Lung (tissue), 17 donors: ENCODE measurements at places on chromosomes 13 and 19. TPM values are rescaled to one million over a fixed set of nuclear protein-coding genes. Genes with fewer than 3 reads are reported as not detected.

CTXN1 gene
- total RNA-seq, result 25.9 TPM

DNA sequence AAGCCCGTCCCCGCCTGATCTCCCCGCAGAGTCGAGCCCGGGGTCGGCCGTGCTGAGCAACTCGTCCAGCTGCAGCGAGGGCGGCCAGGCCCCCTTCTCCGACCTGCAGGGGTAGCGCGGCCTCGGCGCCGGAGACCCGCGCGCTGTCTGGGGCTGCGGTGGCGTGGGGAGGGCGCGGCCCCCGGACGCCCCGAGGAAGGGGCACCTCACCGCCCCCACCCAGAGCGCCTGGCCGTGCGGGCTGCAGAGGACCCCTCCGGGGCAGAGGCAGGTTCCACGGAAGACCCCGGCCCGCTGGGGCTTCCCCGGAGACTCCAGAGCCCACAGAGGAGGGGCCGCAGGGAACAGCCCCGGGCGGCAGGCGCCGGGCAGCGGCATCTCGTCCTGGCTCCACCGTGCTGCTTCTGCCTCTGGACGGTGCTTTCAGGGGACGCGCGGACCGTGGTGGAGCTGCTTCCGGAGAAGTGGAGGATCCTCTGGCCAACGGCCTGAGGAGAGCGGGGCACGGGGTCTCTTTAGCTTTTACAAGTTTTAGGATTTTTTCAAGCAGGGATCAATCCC lies 8.8 kb upstream of the F7 start:
- no peak overlapping the region for H3K4me3 ChIP-seq
- DNase-seq, result no peak
- no peaks in the 10 kb centered on the region for H3K36me3 ChIP-seq

DNA sequence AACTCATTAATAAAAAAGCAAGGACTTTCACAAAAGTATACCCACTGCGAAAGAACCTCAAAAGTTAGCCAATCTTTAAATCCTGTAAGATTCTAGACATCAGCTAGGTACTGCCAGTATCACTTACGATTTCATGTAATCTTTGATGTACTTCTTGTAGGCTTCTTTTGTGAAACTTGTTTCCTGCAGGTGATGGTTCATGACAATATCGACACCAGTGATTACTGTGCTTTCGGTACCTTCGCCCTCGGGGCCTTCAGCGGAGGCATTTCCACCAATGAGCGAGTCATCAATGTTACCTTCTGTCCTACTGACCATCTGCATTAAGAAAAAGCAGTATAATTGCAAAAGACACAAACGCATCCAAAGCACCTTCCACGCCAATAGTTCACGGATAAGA lies 1.1 kb downstream of the TPT1 start:
- peak overlapping the region; percentile 94 for H3K4me3 ChIP-seq
- H3K27me3 ChIP-seq, result no peaks in the 10 kb centered on the region
- H3K36me3 ChIP-seq, result peaks cover 39% of the 10 kb centered on the region
- no peak for DNase-seq

DNA sequence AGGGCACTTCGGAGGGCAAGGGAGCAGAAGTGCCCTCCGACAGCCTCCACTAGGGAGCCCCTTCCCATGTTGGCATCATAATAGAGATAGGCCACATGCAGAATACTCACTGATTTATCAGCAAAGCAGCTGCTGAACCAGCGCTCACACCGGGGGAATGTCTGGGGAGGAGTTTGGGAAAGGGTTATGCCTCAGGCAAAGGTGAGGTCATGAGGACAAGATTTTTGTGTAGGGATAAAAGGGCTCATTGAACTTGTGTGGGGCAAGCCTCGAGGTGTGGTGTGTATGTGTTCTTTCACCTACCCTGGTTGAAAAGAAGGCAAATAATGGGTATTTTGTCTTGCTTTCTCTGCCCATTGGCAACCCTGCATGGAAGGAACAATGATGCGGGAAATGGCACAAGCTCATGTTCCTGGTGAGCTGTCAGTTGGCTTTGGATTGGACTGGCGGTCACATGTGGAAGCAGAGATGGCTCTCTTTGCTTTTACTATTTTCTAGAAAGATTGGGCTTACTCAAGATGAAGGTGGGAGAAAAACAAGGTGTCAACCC lies 39.1 kb upstream of the SLC7A9 start:
- no peak overlapping the region for H3K27ac ChIP-seq
- H3K27me3 ChIP-seq, result no peaks in the 10 kb centered on the region
- peaks cover 26% of the 10 kb centered on the region for H3K36me3 ChIP-seq
- H3K4me1 ChIP-seq, result no peaks in the 10 kb centered on the region

DNA sequence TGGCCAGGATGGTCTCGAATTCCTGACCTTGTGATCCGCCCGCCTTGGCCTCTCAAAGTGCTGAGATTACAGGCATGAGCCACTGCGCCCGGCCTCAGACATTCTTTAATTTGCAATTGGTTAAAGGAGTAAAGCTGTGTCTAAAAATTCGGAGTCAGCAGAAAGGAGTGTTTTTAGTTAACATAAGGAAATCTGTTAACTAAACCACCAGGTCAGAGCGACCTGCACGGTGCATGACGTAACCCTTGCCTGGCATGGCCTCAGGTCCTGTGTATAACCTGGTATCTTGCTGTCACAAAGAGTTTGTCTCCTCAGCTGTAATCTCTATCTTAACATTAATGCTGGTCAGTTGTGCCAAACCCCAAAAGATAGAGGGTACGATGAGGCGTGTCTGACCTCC lies 9.5 kb upstream of the KLK12 start:
- no peak for DNase-seq
- no peaks in the 10 kb centered on the region for H3K4me1 ChIP-seq
- no peaks in the 10 kb centered on the region for H3K36me3 ChIP-seq
- no peaks in the 10 kb centered on the region for H3K27me3 ChIP-seq
- no peak overlapping the region for H3K27ac ChIP-seq
